DMS79 (cell line): ENCODE measurements at places on chromosomes 7 and 10.

- DNase-seq, result no peak
Observed at GRCh38 chr10:80206277-80206655, 929 bp upstream of the ANXA11 start.

- no peak for DNase-seq
Observed at GRCh38 chr7:128201067-128201689, 39.9 kb upstream of the LEP start.

DNA sequence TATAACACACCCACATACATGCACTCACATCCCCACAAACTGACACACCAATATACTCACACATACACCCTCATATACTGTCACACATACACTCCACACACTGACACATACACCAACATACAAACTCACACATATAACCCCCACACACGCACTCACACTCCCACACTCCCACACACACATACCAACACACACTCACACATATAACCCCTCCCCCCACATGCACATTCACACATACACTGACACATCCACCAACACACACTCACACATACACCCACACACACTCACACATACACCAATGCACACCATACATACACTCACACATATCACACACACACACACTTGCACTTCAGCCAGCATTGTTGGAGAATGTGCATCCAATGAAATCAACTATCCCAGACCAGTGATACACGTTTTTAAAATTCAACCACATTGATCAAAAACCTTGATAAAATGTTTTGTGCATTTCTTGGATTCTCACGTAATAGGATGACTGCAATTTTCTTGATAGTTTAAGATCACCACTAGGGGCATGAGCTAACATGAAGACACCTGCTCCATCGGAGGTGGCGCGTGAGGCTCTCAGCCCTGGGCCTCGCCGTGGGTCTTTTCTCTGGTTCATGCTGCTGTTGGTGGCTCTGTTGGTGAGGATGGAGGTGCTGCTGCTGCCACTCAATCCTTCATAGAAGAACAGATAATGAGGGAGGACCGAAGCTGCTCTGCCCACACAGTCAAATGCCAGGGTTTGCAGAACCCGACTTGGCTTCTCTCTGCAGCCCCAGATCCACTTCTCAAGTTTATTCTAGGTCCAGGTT is 32.1 kb upstream of the CHST15 start:
- DNase-seq, result no peak

DNA sequence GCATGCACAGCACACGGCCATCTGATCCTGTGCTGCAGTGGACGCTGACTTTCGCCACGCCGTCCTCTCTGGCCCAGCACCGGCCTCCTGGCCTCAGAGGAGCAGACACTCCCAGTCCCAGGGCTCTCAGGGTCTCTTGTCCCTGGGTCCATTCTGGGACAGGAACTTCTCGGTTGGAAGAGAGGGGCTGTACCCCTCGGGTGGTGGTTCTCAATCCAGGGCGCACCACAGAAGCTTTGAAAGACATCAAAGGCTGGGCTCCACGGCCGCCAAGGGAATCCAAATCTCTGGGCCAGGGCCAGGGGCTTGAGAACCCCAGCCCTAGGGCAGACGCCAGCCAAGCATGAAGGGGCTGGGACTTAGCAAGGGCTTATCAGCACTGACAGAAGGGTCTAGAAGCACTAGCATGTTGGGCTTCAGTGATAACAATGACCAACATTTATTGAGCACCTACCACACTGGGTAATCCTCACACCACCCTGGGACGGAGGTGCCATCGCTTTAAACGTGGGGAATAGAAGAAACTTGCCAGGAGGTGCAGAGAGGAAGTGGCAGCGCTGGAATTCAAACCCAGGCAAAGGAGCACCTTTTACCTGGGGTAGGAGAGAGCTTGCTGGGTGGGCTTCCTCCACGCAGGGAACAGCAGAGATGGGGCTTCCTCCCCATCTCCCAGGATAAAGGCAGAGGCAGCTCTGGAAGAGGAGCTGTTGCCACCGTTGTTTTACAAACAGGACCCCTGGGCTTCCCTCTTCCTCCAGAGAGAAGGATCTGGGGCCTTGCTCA is 1.8 kb upstream of the PYROXD2 start:
- DNase-seq, result no peak

DNA sequence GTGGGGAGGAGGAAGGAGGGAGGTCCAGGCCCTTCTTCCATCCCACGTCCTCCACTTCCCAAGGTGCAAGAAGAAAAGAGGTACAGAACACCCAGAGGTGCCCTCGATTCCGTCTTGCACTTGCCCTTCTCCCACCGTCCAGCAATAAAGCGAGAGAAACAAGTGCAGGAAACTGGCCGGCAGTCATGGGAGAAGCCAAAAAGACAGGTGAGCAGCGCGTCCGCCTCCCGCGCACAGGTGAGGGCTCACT is 1.3 kb downstream of the C10orf95 start:
- no peak for DNase-seq

DNA sequence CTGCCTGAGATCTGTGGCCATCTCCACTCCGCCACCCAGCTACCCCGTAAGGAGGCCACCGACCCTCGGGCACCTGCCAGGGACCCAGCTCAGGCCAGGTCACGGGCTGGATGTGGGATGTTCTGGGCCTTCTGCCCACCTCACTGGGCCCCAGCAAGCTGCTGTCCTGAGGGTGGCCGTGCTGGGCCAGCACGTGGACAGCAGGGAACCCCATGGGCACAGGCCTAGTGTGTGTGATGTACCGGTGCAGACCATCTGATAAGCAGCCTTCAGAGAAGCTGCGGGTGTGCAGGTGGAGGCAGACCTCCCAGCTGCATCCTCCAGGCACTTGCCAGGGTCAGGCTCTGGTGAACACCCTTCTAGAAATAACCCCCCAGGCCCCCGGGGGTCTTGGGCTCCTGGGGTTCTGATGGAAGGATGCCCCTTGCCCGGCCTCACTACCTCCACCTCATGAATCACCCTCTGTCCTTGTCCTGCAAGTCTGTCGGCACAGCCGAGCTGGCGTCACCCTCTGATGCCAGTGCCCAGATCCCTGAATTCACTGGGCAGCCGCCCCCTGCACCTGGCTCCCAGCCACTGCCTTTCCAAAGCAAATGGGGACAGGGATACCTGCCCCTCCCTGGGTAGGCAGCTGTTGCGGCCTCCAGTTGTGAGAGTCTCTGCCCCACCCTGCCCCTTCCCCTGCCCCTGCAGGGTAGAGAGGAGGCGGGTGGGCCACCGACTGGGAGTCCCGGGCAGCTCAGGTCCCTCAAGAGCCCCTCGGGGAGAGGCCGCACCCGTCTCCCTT is 139.8 kb downstream of the FAM53B start:
- DNase-seq, result no peak

DNA sequence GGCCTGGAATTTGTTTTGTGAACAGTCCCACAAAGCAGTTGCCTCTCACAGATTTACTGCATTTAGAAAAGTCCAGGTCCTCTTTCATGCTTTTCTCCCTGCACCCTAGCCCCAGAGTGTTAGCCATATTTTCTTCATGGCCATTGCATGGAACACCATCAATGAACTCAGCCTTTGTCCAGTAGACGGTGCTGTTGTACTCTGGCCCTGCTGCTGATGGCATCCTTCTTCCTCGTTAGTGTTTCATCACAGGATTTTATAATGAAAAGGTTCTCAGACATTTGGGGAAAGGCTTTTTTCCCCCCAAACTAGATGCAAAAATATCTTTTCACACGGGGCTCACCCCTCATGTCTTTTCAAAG is 93.0 kb upstream of the SLC25A13 start:
- no peak for DNase-seq

DNA sequence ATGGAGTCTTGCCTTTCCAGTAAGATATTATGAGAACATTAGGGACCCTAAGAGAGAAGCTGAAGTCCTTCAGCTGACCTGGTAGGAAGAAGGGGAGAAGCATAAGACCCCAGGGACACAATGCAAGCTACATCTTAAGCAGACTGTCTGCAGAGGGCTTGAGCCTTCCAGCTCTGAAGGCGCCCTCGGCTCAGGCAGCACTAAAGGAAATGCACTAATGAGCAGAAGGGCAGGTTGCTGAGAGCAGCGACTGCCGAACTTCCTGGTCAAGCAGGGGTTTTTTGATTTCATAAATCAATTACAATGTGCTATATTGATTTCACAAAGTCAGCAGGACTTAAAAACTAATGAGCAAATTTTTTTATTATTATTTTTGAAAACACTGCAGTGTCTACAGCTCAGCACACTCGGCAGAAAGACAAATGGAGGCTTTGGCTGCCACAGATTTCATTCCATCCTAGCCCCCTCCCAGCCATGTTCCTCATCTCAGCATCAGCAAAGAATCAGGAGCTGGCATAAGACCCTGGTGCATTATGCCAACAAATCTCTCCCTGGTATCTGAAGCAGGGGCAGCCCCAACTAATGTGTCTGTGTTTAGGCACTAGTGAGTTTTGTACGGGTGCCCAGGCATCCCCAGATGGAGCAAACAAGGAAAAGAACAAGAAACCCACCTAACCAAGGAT is 57.1 kb downstream of the LRRTM3 start:
- DNase-seq, result no peak

GRCh38 chr10:113063043-113063967 is 113.3 kb downstream of the TCF7L2 start:
- no peak for DNase-seq

DNA sequence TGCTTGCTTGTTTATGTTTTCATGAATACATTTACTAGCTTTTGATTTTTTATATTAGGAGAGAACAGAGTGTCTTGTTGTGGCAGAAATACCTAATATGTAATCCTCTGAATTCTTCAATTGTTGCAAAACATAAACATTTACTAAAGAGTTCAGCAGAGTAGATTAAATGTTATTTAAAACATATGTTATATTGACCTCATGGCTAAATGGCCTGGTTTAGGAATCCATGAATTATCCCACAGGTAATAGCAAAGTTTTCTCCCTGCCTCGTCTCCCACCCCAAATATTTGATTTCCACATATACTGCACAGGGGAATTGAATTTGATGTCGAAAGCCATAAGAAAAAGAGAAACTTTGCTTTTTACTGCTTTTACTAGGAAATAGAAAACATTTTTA is 111.8 kb downstream of the ADK start:
- DNase-seq, result no peak

DNA sequence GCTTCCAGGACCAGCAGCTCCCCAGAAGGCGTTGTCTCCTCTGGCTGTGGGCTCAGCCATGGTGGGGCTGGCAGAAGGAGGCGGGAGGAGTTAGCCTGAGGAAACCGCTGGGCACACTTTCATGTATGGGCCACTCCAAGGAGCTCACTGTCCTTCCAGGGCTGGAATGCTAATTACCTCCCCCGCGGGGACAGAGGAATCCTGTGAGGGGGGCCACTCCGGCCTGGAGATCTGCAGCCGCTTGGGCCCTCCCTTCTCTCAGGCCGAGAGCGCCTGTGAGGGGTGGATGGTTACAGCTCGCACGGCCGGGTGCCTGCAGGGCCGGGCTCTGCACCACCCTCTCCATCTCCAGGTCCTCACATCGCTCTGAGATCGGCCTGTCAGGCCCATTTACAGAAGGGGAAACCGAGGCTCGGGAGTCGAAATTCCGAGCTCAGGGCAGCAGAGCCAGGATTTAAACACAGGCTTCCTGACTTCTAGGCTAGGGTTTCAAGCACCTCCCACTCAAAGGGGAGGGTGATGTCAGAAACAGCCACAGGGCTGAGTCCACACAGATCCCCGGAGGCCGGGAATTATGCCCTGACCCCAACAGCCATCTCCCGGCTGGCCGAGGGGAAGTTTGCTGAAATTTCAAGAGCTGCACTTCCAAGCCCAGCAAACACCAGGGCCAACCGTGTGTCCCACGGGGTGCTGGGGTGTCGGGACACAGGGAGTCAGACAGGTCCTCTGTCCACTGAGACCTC is 59.1 kb downstream of the PDGFA start:
- no peak for DNase-seq

GRCh38 chr10:7133958-7134357 is 276.9 kb downstream of the SFMBT2 start:
- no peak for DNase-seq

DNA sequence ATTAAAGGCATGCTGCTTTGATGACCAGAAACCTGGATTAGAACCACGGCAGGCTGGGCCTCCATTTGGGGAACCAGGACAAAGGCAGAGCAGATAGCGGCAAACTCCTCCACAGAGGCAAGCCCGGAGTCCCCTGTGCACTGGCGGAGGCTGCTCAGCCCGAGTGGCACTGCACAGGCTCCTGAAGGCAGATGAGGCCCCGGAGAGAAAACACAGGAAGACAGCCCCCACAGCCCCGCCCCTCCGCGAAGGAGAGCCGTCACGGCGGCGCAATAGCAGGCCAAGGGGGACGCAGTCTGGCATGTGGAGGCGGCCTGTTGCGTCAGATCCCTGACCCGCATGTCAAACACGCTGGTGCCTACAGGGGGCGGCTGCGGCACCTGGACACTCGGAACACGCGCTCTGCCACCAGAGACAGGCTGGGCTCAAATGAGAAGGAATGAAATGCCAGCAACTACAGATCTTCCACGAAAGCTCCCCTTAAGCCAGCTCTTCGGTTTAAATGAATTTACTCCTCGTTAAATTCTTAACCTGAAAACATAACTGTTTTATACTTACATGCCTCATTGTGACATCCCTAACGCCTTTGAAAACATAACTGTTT is 128.5 kb downstream of the MAD1L1 start:
- DNase-seq, result no peak

DNA sequence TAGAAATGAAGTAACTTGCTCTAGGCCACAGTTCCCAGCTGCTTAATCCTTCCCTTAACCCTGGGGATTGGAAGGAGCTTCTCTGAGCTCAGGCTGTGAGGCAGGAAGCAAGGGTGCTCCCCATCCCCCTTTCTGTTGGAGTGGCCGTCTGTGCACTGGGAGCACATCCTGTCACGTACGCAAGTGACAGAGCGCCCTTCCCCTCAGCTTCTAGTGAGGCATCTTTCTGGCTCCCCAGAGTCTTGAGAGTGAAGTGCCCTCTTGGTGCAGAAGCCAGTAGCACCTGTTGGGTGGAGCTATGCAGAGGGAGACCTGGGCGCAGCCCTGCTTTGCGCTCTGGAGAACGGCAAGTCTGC is 47.8 kb downstream of the SHH start:
- DNase-seq, result no peak

DNA sequence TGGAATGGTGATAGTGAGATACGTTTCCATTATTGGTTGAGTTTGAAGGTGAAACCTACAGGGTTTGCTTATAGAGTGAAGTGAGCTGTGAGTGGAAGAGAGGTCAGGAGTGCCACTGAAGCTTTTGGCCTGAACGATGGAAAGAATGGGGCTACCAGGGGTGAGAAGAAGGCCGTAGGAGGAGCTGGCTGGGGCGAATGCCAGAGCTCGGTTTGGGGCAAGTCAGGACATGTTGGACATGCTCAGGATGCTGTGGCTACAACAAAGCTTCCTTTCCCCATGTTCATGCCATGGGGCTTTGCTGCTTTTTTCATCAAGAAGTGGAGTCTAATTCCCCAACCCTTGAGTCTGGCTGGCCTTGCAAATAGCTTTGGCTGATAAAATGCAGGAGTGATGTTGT is 253.7 kb downstream of the GLRX3 start:
- no peak for DNase-seq

GRCh38 chr7:40977533-40977932 is 725.4 kb downstream of the INHBA start:
- DNase-seq, result no peak

- no peak for DNase-seq
Observed at GRCh38 chr7:28225576-28225975, 45.0 kb upstream of the JAZF1 start.
